ENCODE measurements at places on chromosomes 12 and 14.

DNA sequence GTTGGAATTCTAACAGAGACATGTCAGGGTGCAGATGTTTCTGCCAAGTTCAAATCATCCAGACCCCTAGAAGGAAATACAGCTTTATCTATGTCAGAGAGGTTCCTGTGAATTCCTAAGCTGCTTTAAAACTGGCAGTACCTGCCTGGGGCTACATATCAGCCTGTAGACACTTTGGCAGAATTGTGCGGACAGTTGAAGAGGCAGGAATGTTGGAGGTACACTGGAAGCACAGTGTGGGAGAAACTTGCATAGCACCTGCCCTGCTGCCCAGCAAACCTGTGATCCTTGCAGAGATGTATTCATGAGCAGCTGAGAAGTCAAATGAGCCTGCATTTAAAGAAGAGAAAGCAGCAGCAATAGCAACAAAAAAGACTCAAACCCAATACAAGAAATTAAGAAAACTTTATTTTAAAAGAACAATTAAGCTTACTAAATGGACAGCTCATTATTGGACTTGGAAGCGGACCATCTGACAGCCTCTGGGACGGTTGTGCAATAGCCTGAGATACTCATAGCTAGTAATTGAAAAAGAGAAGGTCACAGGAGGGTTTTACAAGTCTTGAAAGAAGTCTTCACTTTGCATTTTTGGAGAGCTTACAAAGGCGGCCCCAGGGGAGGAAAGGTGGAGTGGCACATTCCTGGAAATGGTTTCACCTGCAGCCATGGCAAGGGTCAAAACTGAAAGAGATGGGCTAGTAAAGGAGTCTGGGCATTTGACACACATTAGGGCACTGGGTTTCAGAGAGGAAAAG lies 280.9 kb upstream of the FLRT2 start:
- DNase-seq: no peak

- DNase-seq: no peak
Measured at GRCh38 chr12:107734139-107734538, 26.8 kb downstream of the PRDM4 start.

DNA sequence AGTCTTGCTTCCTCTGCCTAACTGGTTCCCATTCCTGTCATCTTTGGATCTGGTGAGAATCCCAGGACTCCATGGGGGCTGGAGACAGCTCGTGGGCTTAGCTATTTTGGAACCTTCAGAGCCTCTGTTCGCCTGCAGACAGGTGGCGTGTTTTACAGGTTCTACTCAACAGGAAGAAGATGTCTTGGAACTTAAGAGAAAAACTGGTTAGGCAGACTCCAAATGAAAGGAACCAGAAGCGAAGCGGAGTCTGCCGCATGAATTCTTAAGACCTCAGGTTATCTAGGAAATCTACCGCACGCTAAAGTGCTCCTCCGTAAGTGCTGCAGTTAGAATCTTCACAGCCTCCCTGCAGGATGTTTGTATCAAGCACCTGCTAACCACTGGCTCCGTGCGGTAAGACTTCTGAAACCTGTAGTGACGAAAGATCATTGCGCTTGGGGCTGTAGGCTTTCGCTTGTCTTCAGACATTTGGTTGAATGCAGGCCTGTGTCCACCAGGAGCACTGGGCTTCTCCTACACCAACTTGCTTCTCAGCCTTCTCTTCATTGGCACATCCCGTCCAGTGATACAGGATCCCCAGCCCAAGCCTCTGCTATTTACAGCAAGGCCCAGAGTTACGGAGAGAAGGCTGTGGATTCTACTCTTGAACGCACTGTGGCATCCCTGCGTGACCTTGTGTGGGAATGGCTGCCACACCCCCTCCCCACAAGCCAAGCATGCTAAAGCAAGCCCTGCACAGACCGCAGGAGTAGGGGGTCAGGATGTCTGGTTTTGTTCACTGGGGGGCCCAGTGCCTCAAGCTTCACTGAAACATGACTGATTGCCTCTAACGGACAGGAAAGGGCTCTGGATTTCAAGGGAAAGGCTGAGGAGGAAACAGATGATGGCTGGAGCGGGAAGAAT lies 35.0 kb downstream of the ACADS start:
- no peak for DNase-seq

- DNase-seq: no peak
Measured at GRCh38 chr14:97718886-97719442, 921.8 kb downstream of the VRK1 start.

DNA sequence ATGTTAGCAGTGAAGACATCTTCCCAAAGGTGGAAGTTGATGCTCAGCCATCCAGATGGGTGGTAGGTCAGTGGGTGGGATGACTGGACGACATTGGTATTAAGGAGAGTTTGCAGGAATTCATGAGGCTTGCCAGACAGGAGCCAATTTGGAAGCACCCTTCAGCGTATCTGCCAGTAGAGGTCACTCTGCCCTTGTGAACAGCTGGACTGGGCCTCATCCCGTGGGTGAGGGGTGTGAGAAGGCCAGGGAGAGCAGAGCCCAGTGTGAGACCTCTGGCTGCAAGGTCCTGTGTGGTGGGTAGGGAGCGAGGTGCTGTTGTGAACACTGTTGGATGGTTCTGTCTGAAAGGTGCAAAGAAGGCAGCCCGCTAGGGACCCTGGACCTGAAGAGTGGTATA lies 37.7 kb downstream of the SLC5A8 start:
- no peak for DNase-seq

DNA sequence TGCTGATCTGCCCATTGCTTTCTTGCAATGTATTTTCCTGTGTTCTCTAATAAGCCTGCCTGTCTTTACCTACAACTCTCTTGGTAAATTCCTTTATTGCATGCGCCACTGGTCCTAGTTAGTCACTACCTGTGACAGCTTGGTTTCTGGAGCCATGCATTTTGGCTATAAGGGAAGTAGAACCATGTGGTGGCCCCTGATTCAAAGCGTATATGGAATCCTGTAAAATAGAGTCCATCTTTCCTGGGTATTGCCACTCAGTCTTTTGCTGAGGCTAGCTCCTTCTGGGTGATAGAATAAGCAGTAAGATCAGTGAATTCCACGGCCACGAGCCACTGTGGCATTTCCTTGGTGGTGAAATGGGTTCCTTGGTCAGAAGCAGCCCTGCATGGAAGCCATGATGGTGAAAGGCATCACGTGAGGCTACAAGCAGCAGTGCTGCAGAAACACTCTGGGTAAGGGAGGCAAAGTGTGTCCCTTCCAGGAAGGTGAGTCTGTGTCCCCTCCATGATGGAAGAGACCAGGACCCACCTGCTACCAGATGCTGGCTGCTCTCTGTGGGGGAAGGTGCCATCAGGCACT lies 19.6 kb downstream of the TNFAIP2 start:
- no peak for DNase-seq

DNA sequence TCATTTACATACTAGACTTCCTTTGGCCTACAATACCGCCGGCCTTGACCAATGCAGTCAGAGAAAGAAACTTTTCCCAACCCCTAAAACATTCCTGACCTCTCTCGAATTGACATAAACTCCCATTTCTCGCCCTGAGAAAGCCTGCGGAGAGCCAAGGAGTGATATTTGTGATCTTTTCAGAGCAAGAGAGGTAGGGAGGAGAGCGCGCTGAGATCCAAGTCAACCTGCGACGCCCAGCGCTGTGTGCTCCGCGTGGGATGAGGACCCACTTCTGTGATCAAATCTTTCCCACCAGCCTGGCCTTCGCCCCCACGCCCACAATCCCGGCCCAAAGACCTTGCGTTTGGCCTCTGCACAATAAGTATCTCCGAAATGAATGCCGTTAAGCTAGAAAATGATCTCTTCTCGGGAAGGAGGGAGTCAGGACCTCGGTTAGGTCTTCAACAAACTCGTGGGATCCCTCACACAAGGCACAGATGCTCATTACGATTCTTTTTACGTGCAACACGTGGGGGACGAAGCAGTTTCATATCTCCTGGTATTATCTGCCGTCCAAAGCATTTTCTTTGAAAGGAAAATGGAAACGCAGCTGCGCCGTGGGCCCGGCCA lies 6.3 kb upstream of the NPAS3 start:
- no peak for DNase-seq

DNA sequence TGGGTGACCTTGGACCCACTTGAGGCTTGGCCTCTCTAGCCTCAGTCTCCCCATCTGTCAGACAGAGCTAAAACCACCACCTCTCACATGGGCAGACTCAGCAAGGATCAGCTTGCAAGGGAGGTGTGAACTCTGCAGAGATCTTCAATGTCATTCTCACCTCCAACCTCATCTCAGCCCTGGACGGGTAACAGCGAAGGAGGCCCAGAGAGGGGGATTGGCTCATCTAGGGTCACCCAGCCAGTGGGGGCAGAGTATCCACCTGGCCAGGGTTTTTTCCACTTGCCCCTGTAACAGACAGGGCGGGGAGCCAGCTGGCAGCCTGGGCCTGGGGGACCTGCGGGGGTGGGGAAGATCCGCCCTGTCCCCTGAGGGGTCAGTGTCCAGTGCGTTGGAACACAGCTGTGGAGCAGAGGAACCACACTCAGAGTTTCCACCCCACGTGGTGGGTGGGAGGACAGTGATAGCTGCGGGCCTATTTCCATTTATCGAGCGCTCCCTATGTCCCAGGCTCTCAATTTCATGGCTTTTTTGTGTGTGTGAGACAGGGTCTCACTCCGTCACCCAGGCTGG lies 27.4 kb downstream of the DTX1 start:
- DNase-seq: no peak

DNA sequence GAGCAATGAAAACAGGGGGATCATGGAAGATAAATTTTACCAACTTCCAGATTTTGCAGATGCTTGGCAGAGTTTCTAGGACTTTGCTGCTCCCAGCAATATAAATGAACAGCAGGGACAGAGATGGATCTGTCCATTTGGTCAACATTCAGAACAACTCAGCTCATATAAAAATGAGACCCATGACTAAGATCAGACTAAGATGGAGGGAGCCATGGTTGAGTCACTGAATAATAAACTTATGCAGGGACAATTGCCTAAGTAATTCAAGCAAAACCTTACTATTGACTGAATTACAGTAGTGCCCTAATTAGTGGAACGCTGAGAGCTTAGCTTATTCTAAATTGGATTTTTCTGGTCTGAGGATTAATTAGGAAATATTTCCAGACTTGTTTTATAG lies 205.1 kb downstream of the SLC5A8 start:
- DNase-seq: no peak

GRCh38 chr12:128753438-128753837 lies 70.3 kb downstream of the SLC15A4 start:
- DNase-seq: no peak

DNA sequence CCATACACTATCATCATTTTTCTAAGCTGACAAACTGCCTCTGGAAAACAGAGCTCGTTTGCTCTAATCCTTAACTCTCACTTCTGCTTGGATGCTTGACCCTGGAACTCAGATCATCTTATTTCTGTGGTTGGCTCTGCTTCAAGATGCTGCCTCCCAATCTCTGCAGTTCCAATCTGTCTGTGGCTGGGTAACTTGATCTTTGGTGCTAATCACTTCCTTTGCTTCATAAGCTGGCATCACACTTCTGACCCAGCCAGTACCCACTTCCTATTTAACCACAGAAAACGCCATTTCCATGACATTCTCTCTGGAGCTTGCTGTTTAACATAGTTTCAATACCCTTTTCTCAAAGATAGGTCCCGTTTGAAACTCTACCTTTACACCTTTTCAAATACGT lies 254.2 kb downstream of the ACSS3 start:
- no peak for DNase-seq
